ENCODE measurements at places on chromosomes 16 and 17.

GRCh38 chr16:48282636-48283263 lies 35.4 kb upstream of the ABCC11 start:
- DNase-seq = no peak

- DNase-seq = no peak
These were observed 7.3 kb upstream of the SREBF1 start for GRCh38 chr17:17844079-17844478.

- DNase-seq = no peak
These were observed 46.1 kb downstream of the CYTH1 start for GRCh38 chr17:78735832-78736525.

DNA sequence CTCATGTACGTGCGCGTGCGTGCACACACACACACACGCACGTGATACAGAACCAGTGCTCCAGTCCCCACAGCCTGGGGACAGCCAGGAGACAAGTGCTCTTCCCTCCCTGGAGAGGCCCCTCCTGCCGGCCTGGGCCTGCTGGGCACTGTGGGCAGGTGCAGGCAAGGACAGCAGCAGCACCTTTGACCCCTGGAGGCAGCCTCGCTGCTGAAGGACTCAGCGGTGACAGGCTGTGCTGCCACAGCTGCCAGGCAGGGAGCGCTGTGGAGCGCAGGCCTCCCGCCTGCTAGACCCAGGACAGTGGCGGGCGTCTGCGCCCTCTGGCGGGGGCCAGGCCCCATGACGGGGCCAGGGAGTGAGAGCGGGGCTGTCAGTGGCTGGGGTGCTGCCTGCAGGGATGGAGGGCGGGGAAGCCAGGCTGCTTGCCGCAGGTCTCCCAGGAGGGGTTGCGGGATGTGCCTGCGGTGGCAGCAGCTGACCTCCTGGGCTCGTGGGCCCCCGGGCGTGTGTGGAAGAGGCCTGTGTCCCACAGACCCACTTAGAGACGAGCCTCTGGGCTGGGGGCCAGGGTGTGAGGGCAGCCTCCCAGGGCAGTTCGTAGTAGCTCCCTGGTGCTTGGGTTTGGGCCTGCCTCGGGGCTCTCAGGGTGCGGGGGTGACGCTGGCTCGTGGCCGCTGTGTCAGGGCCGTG lies 63.5 kb upstream of the PVALEF start:
- DNase-seq = peak; percentile 85

GRCh38 chr16:30004811-30005242 lies 6.0 kb downstream of the DOC2A start:
- no peak for DNase-seq

DNA sequence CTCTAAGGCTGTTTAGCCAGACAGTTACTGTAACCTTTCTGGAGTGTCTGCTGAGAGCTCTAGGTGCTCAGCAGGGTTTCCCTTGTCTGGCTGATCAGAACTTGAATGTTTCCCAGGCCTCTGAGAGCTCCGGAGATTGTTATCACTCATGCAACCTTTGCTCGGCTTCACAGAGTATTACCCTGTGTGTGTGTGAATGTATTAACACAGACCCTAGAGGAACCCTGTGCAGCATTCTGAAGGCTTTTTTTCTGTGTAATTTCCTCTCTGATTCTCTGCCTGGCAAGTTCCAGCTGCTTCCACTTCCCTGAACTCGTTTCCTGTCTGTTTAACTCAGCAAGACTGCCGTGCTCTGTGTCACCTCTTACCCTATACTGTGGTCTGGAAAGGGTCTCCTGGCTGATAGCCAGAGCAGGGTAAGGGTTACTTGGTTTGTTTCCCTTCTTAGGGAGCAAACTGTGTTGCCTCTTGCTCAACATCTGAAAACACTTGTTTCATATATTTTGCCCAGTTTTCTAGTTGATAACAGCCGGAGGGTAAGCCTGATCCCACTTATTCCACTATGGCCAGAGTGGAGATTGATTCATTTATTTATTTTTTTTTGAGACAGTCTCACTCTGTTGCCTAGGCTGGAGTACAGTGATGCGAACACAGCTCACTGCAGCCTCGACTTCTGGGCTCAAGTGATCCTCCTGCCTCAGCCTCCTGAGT lies 21.7 kb downstream of the PRMT7 start:
- no peak for DNase-seq

Data from effector CD4-positive, alpha-beta T cell (primary cell).